ENCODE measurements at places on chromosomes 7 and 10.

DNA sequence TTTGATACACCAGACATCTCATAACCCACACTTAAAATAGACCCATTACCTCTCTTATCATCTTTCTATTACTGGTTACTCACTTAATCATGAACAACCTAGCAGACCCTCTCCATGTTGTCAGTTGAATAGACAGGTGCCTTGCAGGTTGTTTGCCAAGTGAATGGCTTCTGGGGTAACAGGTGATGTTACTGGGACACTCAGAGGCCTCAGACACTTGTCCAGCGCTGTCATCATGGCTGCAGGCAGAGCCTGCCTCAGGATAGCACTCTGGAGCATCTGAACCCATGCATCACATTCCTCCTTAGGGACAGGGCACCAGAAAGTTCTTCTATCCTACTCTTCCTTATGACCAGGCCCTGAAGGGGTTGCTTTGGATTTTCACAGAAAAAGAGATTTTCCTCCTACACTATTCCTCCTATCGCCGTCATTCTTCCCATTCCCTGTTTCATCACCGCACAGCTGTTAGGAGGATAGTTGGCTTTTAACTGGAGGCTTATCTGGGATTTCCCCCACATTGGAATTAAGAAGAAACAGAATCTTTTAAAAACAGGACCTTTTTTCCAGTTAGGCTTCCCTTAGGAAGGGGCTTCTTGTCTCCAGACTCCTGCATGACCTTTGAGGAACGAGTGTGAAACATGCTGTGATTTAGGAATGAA is 182.1 kb downstream of the VTI1A start:
- no peak for DNase-seq

DNA sequence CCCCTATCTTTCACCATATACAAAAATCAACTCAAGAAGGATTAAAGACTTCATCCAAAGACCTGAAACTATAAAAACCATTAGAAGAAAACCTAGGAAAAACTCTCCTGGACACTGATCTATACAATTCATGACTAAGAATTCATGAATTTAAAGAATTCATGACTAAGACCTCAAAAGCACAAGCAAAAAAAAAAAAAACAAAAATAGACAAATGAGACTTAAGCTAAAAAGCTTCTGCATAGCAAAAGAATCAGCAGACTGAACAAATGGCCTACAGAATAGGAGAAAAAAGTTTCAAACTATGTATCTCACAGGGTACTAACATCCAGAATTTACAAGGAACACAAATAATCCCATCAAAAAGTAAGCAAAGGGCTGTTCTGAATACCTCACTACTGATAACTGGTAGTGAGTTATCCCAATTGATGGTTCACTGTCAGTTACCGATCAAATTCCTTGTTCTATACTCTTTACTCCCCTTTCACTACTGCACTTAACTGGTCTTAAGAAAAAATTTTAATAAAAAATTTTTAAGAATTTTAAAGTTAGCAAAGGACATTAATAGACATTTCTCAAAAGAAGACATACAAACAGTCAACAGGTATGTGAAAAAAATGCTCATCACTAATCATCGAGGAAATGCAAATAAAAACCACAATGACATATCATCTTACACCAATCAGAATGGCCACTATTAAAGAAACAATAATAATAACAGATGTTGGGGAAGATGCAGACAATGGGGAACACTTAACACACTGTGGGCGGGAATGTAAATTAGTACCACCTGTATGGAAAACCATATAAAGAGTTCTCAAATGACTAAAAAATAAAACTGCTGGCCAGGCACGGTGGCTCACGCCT is 33.2 kb downstream of the KMT2C start:
- no peak for DNase-seq

DNA sequence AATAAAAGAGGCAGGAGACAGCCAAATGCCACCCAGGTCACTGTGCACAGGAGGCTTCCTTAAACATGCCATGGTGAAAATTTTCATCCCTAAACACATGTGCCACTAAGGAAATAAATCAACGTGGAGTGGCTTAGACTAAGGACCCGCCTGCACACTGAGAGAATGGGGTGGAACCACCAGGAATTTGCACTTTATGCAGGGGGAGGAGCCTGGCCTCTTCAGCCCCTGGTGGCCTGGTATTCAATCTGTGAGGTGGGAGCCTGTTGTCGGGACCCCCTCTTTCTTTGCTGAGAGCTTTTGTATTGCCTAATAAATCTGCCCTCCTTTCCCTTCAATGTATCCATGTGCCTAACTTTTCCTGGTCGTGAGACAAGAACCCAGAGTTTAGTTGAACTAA is 204.6 kb upstream of the NRP1 start:
- no peak for DNase-seq

DNA sequence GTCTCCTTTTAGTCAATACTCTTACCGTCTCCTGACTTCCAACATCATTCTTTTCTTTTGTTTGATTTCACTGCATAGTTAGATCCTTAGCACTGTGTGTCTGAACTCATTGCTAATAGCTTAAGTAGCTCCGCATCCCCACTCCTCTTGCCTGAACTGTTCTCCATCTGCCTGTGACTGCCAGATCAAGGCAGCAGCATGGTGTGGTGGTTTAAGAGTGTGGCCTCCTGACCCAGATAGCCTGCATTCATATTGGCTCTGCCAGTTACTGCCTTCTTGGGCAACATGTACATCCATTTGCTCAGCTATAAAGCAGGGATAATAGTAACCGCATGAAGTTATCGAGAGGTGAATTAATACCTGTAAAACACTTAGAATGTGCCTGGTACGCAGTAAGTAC is 50.8 kb downstream of the SUFU start:
- no peak for DNase-seq

GRCh38 chr7:29606830-29607229 is 43.2 kb downstream of the PRR15 start:
- DNase-seq = no peak

DNA sequence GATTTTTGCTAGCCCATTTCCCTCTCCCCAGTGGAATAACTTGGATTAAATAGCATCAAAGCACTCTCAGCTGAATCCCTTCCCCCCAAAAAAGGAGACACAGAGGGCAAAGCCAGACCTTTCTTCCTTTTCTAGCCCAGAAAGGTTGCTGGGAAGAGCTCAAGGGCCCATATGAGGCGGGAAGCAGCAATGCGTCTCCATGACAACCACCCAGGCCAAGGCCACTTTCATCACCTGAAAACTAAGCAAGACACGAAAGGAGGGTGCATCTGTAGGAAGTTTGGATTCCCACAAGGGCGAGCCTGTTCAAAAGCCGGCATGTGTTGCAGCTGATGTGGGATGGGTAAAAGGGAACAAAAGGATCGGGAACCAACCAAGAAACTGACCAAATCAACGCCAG is 229.1 kb downstream of the PLXNA4 start:
- no peak for DNase-seq

GRCh38 chr7:115851291-115851690 is 179.3 kb downstream of the TFEC start:
- DNase-seq = no peak

DNA sequence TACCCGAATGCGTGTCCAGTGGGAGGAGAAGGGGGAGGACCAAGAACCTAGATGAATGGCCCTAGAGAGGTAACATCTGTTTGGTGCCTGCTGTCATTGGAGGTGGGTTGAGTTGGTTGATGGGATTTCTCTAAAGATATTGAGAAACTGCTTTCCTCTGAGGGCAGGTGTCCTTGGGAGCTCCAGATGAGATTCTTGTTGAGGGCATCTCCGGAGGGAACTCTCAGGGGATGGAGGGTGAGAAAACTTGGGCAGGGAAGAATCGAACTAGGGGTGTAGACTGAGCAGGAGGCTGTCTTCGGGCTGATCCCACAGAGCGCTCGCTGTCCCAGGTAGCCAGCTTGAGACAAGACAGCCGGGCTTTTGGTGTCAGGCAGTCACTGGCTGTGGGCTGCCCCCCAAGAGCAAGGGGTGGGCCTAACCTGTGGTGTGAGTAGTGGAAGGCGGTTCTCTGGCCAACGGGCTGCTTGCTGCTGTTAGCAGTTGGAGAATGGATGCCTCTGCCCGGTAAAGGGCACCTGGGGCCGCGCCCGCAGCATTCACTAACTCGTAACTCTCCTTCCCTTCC is 3.7 kb downstream of the IRF5 start:
- no peak for DNase-seq

DNA sequence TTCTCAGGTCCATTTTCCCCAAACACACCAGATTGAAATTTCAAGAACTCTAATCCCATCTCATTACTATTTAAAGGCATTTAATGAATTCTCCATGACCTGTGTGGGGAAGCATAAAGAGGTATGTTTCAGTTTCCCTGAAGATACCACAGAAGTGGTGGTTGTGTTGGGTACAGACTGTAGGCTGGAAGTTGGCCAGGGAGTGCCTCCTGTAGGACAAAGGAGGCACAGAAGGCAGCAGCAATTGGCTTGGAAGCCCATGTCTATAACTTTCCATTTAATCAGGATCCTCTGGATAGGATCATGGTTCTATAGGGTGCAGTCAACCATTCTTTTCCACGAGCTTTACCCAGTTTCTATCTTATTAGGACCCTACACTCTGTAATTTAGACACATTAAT is 8.6 kb upstream of the BET1 start:
- DNase-seq = no peak

DNA sequence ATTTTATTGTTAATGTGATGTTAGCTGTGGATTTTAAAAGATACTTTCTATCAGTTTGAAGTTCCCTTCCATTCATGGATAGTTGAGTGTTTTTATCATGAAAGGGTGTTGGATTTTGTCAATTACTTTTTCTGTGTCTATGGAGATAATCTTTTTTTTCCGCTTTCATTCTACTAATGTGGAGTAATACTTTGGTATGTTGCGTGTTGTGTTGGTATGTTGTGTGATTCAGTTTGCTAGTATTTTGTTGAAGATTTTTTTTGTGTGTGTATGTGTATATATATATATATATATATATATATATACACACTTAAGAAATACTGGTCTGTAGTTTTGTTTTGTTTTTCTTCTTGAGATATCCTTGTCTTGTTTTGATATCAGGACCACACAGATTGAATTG is 100.3 kb downstream of the CCSER2 start:
- no peak for DNase-seq

GRCh38 chr10:90587081-90587491 is 270.8 kb downstream of the HTR7 start:
- DNase-seq = no peak

DNA sequence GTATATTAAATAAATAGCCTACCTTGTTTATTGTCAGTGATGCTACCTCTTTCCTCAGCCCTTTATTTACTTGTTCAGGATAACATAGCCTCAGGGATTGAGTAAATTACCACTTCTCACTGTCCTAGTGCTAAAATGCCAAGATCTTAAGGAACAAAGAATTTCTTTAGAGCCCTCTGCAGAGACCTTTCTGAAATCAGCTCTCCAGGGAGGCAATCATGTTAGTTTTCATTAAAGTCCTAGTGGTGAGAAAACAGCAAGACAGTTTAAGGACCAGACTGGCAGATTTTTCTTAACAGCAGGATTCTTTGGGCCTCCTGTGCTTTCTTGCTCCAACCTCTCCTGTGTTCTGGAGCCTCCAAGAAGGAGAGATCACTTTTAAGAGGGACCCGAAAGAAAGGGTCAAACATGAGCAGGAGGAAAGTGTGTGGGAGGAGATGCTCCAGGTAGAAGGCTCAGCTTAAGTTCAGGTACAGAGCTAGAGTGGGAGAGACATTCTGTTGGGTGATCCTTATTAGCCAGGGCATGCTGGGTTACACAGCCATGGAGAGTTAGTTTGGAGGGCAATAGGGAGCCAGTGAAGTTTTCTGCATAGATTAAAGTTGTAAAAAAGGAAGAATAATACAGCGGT is 1.2 kb upstream of the PLCE1 start:
- no peak for DNase-seq

GRCh38 chr7:94289071-94289470 is 105.6 kb upstream of the COL1A2 start:
- DNase-seq = no peak

GRCh38 chr10:43801626-43802025 is 152.9 kb upstream of the ZNF32 start:
- DNase-seq = no peak

- no peak for DNase-seq
Observed at GRCh38 chr7:13988731-13989125, 738 bp downstream of the ETV1 start.

GRCh38 chr10:104663563-104663962 is 22.5 kb downstream of the SORCS3 start:
- no peak for DNase-seq

GRCh38 chr7:176381-176780 is 16.0 kb upstream of the FAM20C start:
- DNase-seq = no peak

DNA sequence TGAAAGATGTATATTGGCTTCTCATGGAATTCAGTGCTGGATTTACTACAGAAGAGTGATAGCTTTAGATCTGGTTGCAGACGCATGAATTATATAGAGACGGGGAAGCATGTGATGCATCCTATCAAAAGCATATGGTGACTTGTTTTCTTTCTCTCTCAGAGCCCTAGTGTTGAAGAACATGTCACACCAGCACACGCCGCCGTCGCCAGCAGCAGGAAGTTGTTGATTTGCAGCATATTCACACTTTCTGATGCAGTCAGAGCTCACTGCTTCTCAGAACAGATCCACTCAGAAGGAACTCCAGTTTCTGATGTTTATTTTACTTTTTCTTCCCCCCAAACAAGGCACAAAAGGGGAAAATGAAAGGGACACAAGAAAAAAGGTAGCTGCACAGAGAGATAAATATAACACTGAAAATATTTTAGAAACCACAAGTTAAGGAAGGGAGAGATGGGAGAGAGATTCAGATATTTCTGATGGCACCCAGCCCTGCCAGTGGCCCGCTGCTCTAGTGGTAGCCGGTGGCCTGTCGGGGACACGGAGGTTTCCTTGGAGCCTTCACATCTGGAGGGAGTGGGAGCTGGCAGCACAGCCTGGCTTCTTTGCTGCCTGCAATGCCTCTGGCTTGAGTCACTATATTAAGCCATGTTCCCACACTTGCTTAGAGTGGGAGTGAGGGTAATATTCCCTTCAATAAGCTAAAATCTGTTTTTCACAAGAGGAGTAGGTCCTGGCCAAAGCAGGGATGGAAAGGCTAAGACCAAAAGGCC is 123.2 kb downstream of the NRP1 start:
- no peak for DNase-seq

DNA sequence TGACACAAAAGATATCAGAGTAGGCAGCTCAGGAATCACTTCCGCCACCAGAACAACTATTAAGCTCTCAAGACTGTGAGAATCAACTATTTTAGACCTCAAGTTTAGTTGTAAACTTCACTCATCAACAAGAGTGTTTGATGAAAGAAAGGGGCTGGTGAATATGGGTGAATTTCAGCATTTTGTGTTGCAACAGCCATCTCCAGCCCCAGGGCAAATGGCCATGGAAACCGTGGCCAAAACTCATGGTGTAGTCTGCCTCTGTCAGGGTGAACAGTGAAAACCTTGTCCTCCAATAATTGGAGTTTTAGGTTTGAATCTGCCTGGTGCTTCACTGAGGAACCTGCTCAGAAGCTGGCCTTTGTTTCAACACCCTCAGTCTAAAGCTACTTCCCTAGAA is 60.0 kb downstream of the POLR1F start:
- DNase-seq = no peak
